ENCODE measurements at places on chromosomes 11 and 22.
A peak's percentile ranks its signal among the peaks of the same experiment; 100 is the strongest.

DNA sequence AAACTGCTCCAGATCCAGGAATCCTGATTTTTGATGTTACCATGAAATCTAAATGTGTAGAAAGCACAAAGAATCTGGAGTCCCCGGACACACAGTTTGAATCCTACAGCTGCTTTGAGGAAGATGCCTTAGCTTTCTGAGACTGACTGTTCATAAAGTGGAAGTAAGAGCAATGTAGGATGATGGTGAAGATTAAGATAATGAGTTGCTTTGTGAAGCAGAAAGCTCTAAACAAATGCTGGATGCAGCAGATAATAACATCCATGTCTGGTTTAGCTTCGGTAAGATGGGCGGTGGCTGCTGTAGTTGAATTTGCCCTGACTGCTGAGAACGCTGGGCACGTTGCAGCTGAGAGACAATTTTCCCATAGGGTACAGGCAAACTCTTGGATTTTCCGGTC lies 20.1 kb downstream of the OVOL1 start:
- DNase-seq, result no peak

DNA sequence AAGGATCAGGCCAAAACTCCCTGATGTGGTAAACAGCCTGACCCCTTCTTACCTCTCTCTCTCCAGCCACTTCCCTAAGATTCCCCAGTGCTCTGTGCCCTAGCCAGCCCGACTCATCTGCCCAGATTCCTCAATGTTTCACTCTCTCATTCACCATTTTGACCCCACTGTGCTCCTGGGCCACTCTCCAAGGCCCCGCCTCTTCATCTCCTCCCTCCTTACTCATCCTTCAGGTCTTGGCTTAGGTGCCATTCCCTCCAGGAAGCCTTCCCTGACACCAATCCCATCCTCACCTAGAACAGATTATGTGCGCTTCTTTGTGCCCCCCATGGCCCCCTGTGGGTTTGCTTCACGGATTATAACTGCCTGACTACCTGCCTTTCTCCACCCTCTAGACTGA lies 13.2 kb downstream of the SLC43A3 start:
- no peak for DNase-seq

- no peak for DNase-seq
Observed at GRCh38 chr11:132772703-132773545, 759.4 kb downstream of the OPCML start.

DNA sequence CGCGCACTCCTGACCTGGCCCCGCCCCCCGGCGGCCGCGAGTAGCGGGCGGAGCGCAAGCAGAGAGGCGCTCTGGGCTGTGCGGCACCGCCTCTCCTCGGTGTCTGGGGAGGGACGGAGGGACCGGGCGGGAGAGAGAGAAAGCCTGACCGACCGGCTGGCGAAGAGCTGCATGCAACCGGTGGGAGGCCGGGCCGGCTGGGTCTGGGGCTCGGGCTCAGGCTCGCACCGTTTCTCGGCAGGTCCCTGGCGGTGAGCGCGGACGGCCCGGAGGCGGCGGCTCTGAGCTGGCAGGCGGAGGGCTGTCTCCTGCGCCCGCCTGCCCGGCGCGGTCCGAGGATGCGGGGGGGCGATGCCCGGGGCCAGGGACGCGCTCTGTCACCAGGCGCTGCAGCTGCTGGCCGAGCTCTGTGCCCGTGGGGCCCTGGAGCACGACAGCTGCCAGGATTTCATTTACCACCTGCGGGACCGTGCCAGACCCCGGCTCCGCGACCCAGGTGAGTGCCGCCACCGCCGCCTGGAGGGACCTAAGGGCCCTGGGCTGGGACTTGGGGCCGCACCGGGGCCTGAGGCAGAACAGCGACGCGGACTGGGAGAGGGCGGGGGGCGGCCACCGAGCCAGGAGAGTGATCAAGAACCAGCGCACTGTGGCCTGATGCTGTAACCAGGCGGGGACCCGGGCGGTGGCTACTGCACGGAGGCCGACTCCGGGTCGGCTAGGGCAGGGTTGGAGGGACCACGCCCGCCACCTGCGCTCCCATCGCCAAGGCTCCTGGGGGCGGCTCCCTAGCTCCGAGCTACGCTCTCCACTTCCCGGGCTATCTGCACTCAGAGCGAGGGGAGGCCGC lies at the start of gene SYT9:
TSS of gene SYT9 (plus strand) at position 69 of the 847 bp plus-strand sequence. CDS start at position 352, 283 bp downstream.
- peak; percentile 2 for DNase-seq

DNA sequence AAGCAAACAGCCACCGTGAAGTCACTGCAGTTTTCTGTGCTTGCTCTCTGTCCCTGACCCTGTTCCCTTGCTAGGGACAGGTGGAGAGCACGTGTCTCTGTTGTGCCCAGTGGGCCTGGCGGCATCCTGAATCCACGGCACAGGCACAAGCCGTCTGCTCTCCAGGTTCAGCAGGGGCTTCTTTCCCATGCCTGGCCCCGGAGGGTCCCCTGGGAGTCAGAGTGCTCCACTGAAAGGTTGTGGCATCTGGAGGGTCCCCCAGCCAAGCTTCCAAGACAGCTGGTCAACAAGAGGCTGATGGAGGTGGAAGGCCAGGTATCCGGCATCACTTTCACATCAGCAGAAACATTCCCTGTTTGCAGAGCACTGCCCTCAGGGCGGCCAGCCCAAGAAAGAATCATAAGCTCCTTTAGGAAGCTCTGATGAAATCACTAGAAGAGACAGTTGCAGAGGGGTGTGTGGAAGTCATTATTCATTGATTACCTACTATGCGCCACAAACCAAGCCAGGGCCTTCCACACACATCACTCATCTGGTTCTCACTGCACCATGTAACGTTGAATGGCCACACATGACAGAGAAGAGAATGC lies 346.4 kb upstream of the B3GAT1 start:
- DNase-seq, result no peak

DNA sequence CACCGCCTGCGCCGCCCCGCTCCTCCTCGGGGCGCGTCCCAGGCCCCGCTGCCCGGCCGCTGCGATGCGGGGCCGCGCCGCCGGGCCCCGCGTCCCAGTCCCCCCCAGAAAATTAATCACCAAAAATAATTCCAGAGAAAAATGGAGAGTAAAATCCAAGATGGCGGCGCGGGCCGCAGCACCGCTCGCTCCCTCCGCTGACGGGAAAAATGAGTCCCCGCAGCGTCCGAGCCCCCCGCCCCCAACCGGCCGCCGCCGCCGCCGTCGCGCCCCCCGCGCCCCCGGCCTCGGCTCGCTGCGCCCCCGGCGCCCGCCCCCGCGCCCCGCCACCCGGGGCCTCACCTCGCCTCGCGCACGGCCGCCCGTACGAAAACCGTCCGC lies at the start of gene KMT5B:
TSS of gene KMT5B (minus strand) at position 162 of the 381 bp plus-strand sequence. CDS start 23,220 bp downstream, outside the sequence.
- DNase-seq, result no peak

- no peak for DNase-seq
Observed at GRCh38 chr11:10490032-10490397, 35.0 kb downstream of the AMPD3 start.

GRCh38 chr22:21693333-21693998 lies 27.7 kb downstream of the PPIL2 start:
- no peak for DNase-seq

Measured in GM18507 (cell line).